ENCODE measurements at places on chromosomes 3 and 15.

DNA sequence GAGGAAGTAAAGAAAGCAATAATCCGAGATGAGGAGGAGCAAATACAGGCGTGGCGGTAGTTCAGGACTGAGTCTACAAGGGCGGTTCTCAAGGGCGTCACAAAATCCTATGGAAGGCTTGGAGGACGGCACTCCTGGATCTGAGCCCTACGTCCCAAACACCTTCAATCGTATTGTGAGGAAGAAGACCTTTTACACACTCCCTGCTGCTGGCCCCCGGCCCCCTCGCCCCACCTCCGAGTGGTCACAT is 747 bp downstream of the PLD1 start:
- no peak for DNase-seq

DNA sequence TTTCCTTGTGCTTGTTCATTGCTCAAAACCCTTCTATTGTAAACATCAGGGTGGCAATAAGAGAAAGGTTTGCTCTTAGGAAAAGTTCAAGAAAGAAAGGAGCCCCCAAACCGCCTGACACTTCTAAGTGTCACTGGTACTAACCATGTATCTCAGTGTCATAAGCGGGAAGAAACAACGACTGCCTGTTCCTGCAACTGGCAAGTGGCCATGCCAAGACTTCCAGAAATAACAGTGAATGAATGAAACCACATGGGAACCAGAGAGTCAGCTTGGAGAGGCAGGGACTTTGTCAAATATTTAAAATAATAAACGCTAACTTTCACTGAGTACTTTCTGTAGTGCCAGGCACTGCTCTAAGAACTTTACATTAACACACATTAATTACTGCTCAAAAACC is 1.1 kb downstream of the PLSCR2 start:
- DNase-seq, result no peak

DNA sequence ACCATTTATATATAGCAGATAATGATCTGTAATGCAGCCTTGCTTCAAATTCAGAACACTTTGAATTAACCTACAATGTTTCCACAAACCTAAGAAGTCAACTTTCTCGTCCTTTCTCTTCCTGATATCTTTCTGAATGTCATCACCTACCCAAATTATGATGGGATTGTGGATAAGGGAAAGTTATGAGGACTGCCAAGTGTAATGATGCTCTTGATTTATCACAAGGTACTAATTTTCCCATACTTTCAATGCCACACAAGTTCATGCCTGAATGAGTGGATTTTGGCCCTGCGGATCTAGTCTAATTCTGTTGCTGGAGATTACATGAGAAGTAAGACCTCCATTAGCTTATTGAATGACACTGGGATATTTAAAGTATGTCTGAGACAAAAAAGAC is 82.6 kb upstream of the NANOGP8 start:
- no peak for DNase-seq

- no peak for DNase-seq
These were observed 37.9 kb downstream of the GOLGA6A start for GRCh38 chr15:74044267-74045110.

GRCh38 chr3:58776231-58776630 is 109.7 kb upstream of the FAM3D start:
- DNase-seq, result no peak

DNA sequence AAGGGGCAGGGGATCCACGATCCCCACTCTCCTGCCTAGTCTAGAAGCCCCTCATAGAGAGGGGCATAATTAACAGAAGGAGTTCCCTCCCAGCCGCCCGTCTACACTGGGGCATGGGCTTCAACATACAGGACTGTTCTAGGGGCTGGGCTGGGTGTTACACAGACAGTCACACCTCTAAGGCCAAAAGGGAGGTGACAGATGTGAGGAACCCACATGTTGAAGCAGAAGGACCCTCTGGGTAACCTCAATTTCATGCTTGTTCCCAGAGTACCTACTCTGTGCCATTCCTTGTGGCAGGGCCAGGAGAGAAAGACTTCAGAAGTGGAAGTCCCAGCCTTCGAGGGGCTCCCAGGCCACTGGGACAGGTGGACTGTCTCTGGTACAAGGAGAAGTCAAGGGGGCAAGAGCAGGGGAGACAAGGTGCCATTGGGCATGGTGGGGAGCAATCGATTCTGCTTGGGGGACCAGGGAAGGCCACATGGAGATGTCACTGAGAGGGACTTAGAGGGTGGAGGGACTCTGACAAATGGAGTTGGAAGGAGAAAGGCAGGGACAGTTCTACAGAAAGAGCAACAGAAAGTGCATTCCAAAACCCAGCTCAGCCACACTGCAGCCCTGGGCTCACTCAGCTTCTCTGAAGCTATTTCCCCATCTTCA is 71.3 kb downstream of the CPN2 start:
- no peak for DNase-seq

DNA sequence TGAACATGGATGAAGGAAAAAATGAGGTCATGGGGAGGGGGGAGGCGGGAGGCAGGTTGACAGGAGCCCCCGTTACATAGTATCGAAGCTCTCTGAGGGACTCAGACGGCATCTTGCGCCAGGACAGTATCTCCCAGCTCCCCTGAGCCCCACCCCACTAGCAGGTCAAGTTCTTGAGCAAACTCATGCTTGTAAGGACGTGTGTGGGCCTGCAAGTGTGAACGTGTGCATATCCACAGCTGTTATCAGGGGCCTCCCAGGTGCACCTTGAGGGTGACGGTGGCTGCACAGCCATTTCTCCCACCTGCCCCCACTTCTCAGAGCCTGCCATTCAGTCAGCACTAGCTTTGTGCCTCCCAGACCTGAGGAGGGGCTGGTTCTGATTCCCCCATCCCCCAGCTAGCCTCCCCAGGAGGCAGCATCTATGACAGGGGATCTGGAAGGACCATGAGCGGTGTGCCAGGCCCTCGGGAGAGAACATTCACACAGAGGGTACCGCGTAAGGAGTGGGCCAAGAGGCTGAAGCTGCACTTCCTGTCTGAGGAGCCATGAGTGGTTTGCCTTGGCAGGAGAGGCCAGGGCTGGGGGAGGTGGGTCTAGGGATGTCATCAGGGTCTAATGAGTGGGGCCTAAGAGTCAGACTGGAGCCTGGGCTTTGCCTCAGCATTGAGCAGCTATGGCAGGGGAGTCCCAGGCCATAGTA is 2.9 kb downstream of the SEMA3F start:
- DNase-seq, result no peak

GRCh38 chr3:186589856-186590579 is 19.5 kb downstream of the DNAJB11 start:
- no peak for DNase-seq

- no peak for DNase-seq
These were observed 250.9 kb downstream of the EPHA3 start for GRCh38 chr3:89358281-89358680.

DNA sequence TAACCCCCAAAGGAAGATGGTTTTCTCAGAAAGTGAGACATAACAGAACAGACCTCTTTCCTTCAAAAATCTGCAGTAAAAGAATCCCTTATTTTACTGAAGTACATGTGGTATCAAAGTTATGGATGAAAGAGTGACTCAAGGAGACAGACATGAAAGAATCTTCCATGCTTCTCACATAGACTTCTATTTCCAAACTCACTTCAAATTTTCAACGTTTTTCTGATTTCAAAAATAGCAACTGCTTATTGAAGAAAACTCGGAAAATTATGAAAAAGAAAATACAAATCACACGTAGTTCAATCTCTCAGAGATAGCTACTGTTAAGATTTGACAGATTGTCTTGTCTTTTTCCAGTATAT is 39.8 kb upstream of the TRA2B start:
- no peak for DNase-seq

DNA sequence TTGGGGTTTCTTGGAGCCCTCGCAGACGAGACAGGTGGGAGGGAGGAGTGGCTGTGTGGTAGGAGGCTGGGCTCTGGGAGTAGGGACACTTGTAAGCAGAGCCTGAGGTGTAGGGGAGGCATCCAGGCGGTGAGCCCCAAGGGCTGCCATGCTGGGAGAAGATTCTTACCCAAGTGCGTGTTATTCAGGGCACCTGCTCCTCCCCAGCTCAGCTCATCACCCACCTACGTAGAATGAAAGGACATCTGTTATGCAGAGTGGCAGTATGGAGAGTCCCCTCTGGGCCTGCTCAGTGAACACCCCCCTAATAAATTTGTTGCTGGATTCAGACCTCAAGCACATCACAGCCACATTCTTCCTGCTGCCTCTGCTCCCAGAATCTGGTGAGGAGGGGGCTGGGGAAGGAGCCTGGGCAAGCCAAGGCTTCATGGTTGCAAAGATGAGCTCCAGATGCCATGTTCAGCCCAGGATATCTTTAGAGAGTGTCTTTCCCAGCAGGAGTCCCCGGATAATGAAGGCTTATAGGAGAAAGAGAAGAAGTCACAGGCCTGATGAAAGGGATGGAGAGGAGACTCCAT is 261.8 kb downstream of the EPHB1 start:
- no peak for DNase-seq

DNA sequence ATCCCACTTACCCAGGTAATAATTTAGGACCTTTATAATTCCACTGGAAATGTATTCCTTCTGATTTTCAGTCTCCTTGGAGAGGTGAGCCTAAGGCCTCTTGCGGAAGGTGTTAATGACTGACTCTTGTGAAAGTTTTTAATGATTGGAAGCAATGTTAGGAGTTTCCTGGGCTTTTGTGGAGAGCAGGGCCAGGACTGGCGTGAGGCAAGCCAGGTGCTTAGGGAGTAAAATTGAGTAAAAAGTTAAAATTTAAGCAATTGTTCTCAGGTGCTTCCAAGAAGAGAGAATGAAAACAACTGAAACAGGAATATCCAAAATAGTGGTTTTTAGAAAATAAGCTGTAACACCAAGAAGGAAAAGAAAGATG is 130.6 kb upstream of the TGFBR2 start:
- DNase-seq, result no peak

DNA sequence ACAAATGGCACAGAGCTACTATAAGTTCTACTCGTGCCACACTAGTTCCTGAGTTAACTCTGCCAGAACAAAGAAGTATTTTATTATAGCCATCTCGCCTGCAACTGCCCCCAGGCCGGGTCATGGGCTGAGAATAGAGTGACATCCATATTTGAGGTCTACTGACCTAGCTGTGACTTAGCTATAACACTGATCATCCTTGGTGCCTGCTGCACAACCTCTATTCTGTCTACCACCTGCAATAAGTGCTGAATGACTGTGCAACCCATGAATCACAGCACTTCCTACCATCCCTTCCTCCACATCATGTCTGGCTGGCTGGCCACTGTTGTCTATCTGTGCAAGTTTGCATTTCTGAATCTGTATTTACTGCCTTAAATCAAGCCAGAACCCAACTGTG is 506.5 kb upstream of the TBL1XR1 start:
- DNase-seq, result no peak

DNA sequence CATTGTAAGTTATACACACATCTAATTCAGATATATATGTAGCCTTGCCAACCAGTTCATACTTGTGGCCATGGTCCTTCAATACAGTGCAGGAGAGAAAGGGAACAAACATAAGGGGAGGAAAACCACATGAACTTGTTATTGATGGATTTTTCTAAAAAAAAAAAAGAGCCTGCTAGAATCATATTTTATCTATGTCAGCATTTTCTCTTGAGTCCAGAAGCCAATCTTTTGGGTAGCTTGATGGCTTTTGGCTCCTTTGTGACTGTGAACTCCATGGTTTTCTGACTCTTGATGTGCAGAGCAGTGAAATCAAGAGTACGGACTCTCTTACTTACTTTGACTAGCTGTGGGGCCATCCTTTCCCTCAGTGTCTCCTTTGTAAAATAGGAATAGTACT is 197.4 kb upstream of the DPH6 start:
- no peak for DNase-seq

GRCh38 chr3:50264964-50265485 is 3.9 kb upstream of the SEMA3B start:
- no peak for DNase-seq

GRCh38 chr3:106610362-106610959 is 741.6 kb upstream of the CBLB start:
- no peak for DNase-seq

DNA sequence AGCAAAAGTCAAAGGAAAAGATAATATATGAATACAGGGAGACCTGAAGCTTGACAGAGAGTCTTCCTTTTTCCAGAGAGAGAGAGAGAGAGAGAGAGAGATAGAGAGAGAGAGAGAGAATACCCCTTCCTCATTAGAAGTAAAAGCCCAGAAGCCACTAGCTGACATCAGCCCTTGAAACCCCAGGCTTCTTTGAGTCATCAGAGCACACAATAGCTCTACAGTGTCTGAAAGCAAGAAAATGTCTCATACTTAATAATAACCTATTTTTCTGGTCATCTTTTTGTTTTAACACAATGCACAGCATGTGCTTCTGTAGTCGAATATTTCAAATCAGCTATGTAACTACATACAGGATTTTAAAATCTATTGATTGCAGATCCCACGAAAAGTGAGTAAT is 109.2 kb upstream of the NANOGP8 start:
- DNase-seq, result no peak

DNA sequence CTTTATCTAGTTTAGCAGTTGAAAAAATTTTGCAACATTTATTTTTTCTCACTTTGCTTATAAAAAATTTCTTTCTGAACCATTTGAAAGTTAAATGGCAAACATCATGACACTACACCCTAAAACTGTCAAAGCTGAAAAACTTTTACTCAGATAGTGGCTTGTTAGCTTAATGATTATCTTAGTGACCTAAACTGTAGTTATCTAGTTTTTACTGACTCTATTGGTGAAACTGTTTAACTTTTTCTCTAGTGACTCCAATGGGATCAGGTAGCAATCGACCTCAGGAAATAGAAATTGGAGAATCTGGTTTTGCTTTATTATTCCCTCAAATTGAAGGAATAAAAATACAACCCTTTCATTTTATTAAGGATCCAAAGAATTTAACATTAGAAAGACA is 13.3 kb downstream of the FBXO22 start:
- DNase-seq, result no peak

GRCh38 chr3:13652728-13653127 is 103.8 kb downstream of the FBLN2 start:
- no peak for DNase-seq

GRCh38 chr15:57323806-57324589 is 52.3 kb upstream of the CGNL1 start:
- DNase-seq, result no peak

GRCh38 chr15:25787855-25788520 is 75.1 kb downstream of the ATP10A start:
- DNase-seq, result no peak

DNA sequence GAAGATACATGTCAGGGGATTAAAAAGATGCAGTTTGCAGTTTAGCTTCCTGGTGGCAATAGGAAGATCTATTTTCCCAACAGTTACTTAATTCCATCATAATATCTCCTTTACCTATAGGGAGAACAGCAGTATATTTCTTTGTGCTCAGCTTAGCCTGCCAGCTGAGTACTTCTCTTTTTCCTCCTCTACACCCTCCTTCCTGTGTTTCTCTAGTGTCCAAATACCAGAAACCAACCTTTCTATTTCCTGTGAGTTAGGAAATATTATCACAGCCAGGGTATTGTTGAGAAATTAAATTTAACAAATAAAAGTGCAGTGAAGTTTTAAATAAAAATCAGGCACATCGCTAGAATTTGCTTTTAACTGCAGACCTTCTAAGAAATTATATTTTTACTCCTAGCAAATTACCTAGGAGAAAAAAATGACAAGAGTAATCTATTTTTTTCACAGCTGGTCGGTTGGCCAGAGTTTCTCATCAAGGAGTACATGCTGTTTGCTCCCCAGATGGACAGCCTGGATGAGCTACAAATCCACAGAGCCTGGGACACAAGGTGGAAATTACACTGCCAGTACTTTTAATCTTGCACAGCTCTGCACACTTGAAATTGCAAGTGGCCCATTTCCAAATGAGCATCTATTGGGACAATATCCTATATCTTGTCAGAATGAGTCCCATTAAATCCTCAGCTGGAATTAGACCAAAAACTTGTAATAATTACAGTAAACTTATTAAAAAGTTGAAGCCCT is 185.2 kb upstream of the CFAP20DC start:
- DNase-seq, result no peak
